ENCODE measurements at places on chromosomes 13 and 19.

DNA sequence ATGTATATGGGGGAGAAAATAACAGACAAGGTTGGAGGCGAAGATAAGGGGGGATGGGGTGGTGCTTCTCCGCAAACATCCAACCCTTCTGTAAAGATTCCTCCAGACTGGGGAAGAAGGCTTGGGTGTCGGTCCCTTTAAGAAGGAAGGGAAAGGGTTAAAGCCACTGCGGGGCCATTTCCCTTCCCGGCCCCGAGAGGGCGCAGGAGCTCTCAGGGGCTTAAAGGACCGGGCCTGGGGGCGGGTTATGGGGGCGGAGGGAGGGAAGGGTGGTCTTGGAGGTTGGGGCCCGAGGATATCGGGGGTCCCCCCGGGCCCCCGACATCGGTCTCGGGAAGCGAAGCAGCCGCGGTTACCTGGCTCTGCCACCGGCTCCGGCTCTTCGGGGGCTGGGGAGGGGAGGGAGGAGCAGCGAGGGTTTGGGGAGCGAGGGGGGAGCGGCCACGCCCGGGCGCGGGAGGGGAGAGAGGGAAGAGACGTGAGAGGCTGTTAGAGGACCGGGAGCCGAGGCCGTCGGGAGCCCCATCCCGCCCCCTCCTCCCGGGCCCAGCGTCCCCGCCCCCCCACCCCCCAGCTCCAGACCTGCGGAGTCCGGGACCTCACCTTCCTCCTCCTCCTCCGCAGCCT, 2.8 kb downstream of the TNNT1 start:
- DNase-seq, result no peak

DNA sequence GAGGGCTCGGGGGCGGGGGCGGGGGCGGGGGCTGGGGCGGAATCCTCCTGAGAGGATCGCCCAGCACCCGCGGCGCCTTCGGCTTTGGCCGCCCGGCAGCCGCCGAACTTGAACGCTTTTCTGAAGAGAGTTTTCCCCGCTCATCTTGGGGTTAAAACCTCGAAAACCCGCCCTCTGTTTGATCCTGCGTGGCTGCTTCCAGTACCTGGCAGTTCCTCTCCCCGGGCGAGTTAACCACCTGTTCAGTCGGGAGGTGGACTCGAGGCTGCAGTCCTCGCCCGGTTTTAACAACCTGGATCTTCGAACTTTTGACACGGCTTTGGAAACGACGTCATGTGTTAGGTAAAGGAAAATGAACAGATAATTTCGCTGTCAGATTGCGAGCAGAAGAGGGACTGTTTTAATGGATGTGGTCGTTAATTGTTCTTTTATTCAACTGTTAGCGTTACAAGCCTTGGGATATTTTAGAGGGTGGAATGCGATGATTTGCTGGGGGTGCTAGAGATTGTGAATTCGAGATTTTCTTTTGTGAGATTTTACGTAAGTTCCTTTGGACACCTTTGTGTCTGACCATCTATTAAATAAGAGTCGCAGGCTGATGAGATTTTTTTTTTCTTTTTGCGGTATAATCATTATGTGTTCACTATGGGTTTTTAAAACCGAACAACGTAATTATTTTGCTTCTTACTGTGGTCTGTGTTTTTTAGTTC, 1.0 kb downstream of the FNDC3A start:
- DNase-seq, result no peak

DNA sequence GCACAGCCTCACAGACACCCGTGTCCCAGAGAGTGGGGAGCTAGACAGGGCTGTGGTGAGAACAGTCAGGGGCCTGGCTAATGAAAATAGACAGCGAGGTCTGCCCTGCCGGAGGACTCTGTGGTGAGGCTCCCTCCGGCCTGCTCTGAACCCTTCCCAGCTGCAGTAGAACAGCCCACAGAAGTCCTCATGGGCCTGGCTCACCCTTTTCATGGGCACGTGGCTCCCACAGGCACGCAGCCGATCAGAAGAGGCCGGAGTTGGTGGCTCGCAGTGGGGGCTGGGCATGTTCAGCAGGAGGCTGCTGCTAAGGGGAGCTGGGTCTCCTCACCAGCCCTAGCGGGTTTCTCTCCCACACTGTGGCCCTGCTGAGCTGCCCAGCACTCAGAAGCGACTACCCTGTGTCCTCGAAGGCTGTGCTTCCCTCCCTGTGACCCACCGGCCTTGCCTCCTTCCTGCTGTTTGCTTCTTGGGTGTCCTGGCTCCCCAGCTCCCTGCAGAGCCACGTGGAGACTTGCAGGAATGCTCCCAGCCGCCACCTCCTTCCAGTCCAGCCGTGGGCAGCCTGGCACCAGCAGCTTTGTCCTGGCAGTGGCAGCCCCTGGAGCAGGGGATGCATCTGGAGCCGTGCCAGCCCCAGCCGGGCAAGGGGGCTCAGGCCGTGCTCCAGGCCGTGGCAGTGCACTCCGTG, 138.7 kb downstream of the KDM4B start:
- DNase-seq, result no peak

- no peak for DNase-seq
Measured at GRCh38 chr19:48480558-48481500, 11.7 kb downstream of the CYTH2 start.

- no peak for DNase-seq
Measured at GRCh38 chr19:11322269-11323024, 17.0 kb downstream of the RAB3D start.

DNA sequence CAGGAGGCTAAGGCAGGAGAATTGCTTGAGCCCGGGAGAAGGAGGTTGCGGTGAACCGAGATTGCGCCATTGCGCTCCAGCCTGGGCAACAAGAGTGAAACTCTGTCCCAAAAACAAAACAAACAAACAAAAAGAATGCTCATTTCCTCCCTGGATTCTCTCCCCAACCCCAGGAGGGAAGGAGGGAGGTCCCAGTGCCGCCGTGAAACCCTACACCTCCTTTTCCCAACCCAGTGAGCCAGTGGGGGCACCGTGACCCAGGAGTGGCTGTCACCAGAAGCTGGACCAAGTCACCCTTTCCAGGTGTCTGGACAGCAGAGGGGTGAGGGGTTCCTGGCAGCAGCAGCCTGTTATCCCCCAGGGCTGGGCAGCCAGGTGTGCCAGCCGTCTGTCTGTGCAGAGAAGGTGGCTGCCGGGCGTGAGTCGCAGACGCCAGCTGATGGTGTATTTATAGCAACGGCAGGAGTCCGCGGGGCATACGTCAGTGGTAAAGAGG, 23.5 kb downstream of the NFIC start:
- no peak for DNase-seq

Measured in GM12892 (cell line).